ENCODE measurements at places on chromosomes 2 and 18.

- DNase-seq = no peak
Measured at GRCh38 chr2:186593523-186593922, 3.7 kb downstream of the ITGAV start.

DNA sequence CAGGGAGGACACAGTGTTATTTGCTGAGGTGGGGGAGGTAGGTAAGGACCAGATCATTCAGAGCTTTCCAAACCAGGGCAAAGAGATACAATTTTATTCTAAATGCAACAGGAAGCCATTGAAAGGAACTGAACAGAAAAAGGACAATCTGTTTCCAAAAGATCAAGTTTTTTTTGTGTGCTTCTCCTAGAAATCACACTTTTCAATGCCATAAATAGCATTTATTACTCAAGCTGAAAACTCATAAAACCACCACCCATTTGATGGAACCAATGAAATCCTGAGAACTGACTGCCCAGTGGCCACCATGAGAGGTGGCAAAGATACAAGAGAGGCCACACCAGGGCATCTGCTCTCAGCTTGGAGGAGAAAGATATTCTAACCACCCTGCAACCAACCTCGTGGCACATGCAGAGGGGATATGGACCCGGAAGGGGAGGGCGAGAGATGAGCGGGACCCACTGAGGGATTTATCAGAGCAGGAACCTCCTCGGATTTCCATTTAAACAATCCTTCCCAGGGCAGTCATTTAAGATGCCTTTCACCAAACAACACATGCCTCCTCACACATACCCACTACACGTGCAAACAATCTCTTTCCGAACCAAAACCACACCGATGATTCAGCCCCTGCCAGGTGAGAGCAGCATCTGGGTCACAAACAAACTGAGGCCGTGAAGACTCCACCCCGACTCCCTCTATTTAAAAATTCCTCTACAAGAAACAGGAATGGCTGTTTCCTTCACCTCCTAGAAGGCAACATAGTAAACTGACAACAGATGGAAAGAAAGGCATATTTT is 8.8 kb downstream of the CYB5A start:
- no peak for DNase-seq

- peak; percentile 46 for DNase-seq
Measured at GRCh38 chr2:166417669-166418068, 41.9 kb upstream of the SCN9A start.

GRCh38 chr2:177316756-177317155 is 52.2 kb upstream of the NFE2L2 start:
- no peak for DNase-seq

- no peak for DNase-seq
Measured at GRCh38 chr18:73707035-73707434, 440.6 kb downstream of the FBXO15 start.

GRCh38 chr2:95374921-95375471 is 27.5 kb upstream of the FAHD2A start:
- DNase-seq = no peak

DNA sequence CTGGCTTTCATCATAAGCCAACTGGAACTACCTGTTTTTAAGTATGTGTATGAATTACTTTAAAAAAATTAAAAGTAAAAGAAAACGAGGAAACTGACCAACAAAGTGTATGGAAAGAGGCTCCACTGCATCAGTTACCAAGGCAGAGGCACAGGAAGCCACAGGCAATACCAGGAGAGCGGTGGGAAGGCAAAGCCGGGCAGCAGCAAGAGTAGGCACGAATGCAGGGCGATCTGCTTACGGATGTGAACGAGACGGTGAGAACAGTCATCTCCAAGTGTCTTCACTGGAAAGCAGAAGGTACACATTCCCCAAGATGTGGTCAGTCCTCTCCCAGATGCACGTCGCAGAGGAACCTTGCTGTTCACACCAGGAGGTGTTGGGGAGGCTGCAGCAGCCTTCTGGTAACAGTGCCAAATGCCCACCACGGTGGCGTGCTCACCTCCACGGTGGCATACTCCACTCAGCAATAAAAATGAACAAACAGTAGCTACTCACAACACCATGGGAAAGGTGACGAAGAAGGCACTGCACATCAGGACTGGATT is 43.1 kb downstream of the HS6ST1 start:
- DNase-seq = no peak

- DNase-seq = peak; percentile 36
Measured at GRCh38 chr2:73337828-73338227, 44.5 kb upstream of the EGR4 start.

- no peak for DNase-seq
Measured at GRCh38 chr2:98090951-98091350, 4.0 kb downstream of the VWA3B start.

DNA sequence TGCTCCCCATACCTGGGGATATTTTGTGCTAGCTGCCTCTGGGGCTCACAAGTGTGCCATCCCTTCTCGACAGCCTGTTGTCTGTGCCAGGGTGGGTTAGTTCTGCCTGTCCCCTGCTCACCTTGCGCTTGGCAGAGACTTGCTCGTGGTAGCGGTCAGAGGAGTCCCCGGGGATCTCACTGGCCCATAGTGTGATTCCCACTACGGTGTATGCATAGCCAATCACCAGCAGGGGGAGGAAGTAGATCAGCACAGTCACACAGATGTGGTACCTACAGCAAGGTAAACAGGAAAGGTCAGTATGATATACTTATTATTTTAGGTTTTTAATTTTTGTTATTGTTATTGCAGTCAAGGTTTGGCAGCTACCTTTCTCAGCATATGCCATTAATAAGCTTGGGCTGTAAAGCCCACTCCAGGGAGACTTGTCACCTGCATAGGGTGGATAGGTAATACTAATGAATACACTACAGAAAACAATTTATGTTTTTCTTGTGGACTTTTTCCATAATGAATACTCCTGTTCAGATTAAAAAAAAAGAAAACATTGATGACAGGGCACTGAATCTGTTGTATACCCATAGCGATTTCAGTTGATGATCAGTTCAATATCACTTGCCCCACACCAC is 95.2 kb downstream of the POLE4 start:
- peak; percentile 47 for DNase-seq

GRCh38 chr2:196479350-196479749 is 160.2 kb upstream of the CCDC150 start:
- no peak for DNase-seq

DNA sequence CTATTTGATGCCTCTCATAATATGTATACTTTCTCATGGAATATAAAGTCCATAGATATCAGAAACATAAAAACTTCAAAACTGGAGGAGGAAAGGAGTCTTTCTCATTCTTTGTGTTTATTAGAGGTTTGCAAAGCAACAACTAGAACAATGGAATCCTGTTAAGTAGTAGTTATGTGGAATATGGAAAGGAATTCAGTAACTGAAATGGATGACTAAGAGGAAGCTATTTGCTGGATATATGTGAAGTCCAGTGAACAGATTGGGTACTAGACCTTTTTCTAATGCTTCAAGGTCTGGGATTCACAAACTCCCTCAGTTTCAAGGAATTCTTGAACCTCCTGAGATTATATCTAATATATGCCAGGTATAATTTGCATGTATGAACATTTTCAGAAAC is 353.6 kb upstream of the FANCL start:
- DNase-seq = no peak

DNA sequence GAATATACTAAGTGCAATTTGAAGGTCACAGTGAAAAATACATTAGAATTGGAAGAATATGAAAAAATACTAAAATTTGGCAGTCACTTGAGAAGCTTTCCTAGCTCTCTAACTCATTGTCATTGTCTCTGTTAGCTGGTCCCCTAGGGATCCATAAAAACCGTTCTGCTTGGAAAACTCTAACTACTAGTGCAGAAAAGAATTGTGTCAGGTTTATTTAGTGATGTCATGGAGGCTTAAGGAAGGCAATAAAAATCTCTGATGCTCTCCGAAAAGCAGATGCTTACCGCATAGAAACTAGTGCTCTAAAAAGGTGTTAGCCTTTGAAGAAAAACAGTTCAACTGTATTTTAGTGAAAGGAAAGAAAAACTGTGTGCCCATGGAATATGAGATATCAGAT is 150.1 kb upstream of the DLGAP1 start:
- no peak for DNase-seq

DNA sequence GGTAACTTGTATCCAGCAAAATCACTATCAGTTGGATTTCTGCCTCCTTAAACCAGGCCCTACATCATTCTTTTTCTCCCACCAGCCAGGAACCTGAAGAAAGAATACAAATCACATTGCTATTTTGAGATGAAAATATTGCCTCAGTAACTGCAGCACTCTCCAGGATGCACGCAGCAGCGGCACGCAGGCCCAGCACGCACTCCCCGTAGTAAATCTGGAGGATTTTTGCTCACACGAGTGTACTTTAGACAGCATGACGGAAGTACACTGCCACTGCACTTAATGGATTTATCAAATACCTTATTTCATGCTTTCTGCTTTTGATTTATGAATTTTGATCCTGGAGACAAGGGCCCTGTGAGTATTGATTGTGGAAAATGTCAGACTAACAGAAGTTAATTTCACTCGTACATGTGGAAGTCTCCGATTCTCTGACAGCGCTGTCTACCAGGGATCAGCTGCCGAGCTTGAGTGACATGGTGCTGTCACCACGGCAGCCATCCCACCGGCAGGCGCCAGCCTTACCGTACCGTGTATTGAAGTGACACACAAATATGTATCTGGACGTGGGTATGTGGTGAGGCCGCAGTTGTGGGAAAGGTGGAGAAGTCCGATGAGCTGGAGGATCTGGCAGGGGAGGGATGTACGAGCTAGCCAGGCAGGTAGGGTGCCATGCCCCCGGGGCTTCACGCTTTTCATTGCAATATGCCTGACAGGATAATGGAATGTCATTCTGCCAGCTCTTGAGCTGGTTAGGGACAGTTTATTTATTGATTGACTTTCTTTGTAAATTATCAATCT is 863.7 kb downstream of the GALR1 start:
- DNase-seq = no peak

DNA sequence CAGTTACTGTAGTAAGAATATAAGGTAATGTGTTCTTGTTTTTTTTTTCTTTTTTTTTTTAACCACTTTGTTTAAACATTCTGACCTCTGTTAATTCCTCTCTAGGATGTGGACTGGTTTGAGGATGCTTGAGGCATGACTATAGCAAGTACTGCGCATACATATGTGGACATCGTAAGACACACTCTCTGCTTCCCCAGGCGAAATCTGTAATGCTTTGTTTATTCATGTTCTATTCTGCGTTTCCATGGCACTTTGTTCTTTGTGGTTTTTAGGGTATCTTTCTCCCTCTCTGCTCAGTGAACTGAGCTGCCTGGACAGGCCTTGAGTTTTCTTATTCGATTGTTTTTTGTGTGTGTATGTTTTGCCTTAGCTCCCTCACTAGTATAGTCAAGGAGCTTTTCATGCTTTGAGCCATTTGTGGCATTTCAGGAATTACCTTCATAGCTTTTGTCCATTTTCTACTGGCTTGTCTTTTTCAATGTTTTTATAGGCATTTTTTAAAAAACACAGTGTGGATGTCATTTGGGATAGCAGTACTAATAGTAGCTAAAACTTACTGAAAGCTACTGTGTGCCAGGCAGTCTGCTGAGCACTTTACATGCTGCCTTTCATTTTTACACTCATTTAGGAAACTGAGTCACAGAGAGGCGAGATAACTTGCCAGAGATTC is 1.9 kb upstream of the SH3BP4 start:
- peak; percentile 1 for DNase-seq

DNA sequence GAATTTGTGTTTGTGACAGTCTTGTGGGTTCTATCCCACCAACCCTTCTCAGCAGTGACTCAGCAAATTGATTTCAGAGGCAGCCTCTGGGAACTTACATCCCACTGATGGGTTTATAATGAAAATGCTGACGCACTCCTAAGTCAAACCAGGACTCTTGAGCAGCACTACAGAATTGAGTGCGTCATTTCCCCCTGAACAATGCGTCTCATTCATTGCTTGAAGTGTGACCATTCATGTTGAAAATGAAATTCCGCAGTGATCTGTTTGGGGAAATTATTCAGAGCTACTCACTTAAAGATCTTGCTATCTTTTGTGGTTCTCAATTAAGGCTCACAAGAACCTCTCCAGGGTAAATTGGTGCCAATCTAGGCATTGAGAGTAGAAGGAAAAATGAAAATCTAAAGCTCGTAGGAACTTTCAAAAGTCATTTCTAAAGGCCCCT is 417.7 kb upstream of the SLC14A2 start:
- DNase-seq = no peak

DNA sequence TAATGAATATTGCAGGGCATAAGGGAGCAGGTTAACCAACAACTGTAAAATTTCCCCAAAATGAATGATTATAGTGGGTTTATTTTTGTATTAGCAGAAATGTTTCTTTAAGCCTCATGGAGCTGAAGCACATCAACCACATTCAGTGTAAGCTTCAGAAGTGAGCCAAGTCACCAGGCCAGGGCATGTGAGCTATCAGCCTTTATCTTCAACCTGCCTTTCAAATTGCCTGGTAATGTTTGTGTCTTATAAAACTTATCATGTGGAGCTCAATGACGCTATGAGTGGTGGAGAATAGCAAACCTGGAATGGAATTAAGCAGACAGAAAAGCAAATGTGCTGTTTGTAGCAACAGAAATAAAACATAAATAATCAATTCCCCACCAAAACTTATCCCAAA is 1068.4 kb downstream of the LRP1B start:
- DNase-seq = no peak

DNA sequence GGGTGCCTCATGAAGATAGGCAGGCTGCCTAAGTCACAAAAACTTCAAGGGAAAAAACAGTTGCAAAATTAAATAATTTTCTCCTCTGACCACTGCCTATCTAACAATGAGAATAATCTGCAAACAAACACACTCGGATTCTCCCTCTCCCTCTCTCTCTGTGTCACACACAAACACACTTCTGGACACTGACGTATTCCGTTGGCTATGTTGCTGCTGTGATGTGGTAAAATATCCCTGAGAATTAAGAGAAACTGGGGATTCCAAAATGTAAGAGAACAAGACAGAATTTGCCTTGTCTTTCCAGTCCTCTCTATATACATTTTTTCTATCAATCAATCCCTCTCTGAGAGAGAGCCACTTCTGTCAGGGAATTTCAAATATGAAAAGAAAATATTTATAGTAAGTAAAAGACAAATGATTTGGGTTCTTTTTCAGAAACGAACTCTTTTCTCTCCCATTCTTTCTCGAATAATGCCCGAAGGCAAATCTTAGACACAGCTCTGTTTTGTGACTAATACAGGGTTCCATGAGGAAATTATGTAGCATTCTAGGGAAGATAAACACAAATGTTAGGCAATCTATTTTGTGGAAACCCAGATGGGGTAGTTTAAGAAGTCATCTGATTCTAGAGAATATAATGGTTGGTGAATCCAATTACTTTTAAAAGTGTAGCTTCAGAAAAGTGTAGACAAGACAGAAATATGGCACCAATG is 310.3 kb upstream of the CYP26B1 start:
- no peak for DNase-seq

GRCh38 chr2:223560749-223561435 is 41.3 kb downstream of the SCG2 start:
- no peak for DNase-seq

DNA sequence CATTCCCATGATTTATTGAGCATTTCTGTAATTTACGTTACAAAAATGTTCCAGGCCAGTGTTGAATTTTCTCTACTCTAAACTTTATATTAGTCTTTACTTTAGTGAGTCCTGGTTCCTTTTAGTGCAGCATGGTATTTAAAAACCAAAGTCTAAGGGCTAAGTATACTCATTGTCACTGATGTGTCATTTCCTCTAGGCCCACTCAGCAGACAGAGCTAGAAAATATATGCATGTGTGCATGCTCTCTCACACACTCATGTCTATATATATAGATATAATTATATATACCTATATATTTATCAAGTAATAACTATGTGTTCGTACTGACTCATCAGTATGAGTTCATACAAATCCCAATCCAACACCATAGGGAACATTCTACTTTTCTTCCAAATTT is 132.5 kb upstream of the SLC8A1 start:
- DNase-seq = no peak

GRCh38 chr2:71275939-71276310 is 49.0 kb upstream of the PAIP2B start:
- DNase-seq = no peak

Measured in NAMALWA (cell line).